ENCODE measurements at places on chromosomes 1 and 21.

- DNase-seq = peak; percentile 13
Observed at GRCh38 chr1:53586765-53587164, 127.6 kb downstream of the DMRTB1 start.

DNA sequence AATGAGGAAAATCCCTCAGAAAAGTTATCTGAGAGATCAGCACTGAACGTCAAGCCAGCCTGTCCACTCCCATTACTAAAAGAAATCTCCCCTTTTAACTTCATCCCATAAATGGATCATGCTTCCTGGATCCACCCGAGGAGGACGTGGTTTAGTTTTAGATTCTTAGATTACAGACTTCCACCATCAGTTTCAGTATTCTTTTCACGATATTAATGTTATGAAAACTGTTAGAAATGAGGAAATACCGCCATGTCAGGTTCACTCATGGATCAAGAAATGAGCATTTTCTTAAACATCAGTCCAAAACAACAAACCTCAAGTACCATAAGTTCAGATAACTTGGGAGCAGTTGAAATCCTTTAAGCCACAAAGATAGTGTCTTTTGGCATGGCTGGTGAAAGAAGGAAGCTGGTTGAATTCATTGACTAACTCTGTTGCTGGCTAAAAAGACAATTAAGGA, 49.8 kb downstream of the NFIA start:
- no peak for DNase-seq

GRCh38 chr1:23607944-23608343, 48.6 kb upstream of the ID3 start:
- DNase-seq = no peak

GRCh38 chr1:162141281-162142054, 72.0 kb downstream of the NOS1AP start:
- DNase-seq = no peak

DNA sequence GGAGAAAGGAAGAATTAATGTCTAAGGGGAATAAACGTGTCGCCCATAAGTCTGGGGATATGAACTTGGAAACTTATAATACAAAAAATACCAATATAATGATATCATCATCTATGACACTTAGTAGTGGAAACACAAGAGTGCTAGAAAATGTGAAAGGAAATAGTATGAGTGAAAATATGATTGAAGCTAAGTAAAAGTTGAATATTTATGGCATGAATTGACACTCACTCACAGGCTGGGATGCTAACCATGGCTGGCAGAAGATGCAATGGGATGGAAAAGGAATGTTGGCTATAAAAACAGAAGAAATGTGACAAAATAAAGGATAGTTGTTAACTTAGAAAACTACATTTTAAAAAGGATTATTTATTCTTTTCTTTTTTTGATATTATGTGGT, 120.1 kb downstream of the XPR1 start:
- no peak for DNase-seq

- DNase-seq = peak; percentile 29
Observed at GRCh38 chr1:184110272-184111204, 59.0 kb downstream of the TSEN15 start.

GRCh38 chr1:51439895-51440294, 79.2 kb downstream of the EPS15 start:
- no peak for DNase-seq

- no peak for DNase-seq
Observed at GRCh38 chr1:172043900-172044299, 202.6 kb downstream of the DNM3 start.

- no peak for DNase-seq
Observed at GRCh38 chr1:17371896-17372295, at the start of gene PADI6. Gene PADI6 (plus strand): TSS chr1:17372196. CDS start chr1:17372246, 50 bp downstream.

- no peak for DNase-seq
Observed at GRCh38 chr1:61173118-61173517, 90.8 kb downstream of the NFIA start.
